ENCODE measurements at places on chromosomes 3 and 15. TPM values are rescaled to one million over a fixed set of nuclear protein-coding genes. Genes with fewer than 3 reads are reported as not detected.

GRCh38 chr3:141594357-141594756 lies 107.5 kb downstream of the RASA2 start:
- no peak for DNase-seq

DNA sequence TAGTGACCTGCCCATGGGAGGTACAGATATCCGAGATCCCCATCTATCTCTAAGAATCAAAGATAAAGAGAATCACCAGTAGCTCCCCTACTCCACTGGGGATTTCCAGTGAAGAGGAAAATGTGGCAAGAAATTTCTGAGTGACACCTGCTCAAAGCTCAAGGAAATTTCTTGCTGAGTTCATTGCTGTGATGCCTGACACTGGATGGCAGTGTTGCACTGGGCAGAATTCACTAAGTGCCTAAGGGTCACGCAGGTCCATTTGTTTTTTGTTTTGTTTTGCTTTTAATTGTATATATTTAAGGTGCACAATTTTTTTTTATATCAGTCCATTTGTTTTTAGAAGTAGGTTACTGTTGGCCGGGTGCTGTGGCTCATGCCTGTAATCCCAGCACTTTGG lies 109.5 kb upstream of the KCNAB1 start:
- peak; percentile 18 for DNase-seq

The GNB5 gene
- 22.8 TPM for total RNA-seq

DNA sequence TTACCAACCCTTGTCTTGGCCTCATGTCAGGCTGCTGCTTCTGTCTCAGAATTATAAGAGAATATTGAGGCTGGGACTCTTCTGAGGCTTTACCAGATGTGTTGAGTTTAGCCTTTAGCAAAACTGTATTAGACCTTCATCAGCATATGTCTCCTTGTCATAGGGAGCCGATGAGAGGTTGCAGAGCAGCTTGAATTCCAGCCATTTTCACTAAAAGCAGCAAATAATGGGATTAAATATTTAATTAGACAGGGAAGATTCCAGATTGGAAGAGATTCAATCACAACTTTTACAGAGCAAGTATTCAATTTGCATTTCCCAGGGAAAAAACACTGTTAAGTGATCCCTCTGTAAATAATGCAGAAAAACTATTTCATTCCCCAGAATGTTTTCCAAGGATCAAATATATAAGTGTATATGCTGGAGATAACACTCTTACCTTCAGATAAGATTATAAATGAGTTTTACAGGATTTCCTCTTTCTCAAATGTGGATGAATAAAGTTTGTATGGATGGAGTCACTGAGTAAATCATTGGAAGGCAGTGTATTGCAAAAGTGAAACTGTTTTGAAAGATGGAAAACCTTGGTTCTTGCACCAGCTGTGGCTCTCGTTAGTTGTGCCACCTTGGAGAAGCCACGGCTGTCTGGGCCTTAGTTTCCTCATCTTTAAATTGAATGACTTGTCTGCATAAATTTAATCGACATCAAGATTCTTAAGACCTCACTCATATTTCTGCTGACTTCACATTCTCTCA lies 466.4 kb upstream of the SGO1 start:
- DNase-seq = no peak

DNA sequence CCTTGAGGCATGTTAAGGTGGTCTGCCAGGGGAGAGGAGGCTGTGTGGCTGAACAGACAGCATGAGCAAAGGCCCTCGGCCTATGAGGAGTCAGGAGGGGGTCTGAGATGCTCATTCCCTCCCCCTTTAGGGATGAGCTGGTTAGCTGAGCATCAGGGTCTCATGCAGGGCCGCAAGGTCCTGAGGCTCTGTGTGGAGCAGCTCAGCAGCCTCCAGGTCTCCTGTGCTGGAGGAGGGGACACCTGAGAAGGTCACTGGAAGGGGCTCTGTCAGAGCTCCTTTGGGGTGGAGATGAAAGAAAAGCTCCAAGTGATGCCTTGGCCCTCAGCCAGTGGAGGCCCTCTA lies 67.1 kb downstream of the RASGRF1 start:
- no peak for DNase-seq

The FBN1 gene
- total RNA-seq = 25.4 TPM

The ADAMTS17 gene
- 0.15 TPM for total RNA-seq

GRCh38 chr15:20340931-20341661 lies 200.5 kb downstream of the GOLGA6L6 start:
- DNase-seq = no peak

DNA sequence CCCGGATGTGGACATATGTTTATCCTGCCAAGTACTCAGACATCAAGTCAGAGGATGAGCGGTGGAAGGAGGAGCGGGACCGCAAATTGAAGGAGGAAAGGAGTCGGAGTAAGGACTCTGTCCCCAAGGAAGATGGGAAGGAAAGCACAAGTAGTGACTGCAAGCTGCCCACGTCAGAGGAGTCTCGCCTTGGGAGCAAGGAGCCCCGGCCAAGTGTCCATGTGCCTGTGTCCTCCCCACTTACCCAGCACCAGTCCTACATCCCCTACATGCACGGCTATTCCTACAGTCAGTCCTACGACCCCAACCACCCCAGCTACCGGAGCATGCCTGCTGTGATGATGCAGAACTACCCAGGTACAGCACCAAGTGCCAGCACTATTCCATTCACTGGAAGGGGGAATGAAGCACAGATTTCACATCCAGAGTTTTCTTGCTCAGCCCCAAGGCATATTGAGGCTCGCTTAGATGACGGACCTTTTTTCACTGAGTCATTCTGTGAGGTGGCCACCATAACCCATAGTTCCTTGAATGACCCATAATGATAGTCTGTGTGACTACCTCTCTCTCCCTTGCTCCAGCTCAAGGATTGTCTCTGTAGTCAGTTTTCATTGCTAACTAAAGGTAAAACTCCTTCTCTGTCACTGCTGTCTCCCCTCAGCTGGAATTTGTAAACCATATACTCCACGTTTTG lies 97.1 kb downstream of the RBPMS2 start:
- no peak for DNase-seq
